ENCODE measurements at places on chromosomes 3 and 15.

DNA sequence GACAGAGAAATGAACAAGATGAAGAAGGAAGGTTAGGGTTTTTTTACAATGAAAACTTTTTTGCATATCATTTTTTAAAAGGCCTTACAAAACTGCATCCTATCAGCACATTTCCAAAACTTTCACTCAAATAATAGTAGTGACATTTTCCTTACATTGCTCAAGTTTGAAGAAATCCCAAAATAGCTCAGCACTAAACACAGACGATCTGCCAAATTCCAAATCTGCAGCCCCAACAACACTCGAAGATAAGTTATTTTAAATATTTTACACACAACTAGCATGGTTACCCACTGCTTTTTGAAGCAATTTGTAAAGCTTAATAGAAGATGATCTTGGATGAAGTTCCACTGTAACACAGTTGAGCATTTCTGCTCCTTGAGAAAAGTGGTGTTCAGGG, 535.6 kb upstream of the ALCAM start:
- DNase-seq: no peak

DNA sequence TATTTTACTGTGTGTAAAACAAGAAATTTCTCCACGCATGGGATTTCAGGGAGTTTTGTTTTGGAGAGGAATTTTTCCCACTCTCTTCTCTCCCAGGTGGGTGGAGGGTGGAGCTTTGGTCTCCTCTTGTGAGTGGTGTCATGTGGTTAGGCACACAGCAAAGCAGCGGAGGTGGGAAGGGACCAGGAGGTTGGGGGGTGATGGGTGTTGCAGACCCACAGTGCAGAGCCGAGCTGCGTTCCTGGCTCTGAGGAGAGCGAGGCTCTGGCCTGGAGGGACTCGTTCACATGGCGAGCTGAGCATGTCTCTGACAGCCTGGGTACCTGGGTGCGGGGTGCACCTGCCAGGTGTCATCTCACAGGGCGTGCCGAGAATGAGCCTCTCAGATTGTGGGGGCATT, 87.8 kb downstream of the RYR3 start:
- DNase-seq: no peak

DNA sequence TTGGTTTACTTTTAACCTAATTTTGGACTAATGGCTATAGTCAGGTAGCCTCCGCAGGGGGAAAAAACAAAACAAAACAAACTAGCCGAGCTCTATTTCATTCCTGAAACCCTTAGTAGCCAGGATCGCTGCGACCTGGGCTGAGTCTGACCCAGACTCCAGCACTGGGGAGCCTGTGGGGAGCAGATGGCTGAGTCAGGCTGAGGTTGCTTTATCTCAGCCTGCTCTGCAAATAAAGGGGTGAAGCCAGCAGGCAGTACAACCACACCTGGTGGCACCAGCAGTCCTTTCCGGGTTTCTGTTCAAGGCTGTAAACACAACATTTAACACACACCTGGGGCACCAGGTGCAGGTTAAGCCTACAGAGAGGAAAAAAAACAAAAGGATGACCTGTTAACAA, 27.3 kb downstream of the ABHD2 start:
- peak; percentile 93 for DNase-seq

DNA sequence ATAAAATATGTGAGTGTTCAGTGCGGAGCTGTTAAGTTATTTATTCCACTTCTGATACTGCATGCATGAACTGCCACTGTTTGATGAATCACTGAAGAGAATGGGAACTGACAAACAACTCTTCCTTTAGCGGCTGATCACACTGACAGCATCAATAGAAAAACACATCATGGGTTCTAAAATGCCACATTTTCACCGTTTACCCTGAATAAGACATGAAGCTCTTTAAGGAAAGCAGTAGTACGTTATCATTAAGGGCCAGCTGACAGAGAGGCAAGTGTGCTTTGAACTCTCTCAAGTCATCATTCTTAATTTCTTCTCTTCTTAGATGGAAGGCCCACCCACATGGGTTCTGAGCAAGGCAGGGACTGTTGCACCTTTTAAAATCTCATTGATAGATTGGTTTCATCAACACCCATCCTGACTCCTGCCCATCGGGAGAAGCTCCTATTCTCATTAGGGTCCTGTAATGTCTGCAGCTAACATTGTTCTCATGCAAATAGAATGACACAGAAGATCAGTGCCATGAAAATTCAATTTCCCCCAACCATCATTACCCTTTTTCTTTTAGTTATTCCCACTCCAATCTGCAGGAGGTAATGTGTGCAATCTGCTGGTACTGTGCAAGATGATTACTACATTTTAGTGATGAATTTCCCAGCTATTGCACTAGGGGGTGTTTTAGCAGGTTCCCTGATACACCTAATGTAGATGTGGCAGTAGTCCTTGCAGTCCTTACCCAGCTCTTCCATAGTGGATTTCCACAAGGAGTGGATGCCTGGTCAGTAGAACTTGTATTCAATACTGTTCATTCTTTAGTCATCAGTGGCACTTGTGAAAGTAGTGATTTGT, 119.1 kb downstream of the ROBO2 start:
- no peak for DNase-seq

DNA sequence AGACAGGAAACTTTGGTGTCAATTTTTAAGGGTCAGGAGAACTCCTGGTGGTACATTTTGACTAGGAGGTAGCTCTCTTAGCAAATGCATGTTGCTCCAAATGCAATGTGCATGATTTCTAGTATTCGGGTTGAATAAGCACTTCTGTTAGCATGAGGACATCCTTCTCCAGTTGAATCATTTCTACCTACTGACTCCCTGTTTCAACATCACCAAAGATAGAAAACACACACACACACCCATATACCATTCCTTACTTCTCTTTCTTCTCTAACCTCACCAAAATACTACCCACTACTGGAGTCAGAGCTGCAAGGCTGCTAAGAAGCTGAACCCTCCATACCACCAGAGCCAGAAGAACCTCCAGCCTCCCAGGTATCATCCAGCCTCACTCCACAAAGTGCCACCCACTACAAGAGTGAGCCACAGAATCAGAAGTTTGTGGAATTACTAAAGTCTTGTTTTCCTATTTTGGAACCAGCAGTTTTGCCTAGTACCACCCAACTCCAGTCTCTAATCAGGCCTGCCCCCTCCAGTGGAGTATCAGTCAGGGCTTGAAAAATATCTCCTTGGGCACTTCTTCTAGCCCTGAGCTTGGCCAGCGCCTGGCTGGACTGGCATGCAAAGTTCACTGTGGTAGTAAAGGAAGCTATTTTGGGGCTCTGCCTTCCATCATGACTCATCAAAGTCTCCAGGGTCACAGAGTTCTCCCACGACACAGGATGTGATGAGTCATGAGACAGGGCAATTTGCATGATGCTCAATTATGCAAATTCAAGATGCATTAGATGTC, 110.3 kb downstream of the CYP19A1 start:
- no peak for DNase-seq

DNA sequence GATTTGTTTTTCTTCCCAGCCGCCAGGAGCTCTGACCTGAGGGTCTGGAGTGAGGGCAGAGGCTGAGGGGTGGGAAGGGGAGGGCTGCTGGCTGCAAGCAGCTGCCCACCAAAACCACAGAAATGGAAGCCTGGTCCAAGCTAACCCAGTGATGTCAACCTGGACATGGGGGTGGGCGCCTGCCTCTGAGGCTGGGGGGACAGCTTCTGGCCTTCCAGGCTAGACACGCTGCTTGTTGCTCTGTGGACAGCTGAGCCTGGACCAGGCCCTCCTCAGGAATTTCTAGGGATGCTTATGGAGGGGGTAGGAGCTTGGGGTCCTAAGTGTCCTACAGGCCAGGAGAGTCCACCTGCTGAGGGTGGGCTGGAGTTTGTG, 21.4 kb downstream of the PSTPIP1 start:
- no peak for DNase-seq

DNA sequence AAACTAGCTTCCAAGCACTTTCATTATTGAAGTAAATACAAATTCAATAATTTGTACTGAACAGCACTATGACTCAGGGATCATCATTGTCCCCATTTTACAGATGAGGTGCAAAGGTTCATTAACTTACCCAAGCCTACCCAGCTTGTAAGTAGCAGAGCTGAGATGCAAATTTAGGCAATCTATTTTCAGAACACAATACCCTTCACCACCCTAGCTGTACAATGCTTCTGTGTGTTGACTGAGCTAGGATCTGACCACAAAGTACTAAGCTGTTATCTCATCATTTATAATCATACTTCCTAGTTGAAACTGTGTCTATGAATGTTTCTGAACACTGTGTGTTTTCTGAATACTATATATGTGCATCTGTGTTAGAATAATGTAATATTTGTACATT, 3.2 kb upstream of the ILDR1 start:
- DNase-seq: no peak

DNA sequence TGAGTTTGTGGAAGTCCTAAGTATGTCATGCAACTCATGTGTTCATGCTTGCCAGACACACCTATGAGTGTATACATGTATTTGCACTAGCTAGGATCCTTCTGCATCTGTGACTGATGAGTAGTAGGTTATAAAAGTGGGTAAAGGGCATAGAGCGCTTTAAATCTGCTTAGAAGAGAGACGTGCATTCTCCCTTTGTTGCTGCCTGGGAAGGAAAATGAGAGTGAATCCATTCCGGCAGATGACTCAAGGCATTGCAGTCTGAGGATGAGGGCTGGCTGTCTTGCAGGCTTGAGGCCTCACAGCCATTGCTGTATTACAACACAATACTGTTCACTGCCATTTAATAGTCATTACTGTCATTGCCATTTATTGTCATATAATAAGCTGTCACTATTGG, 120.8 kb upstream of the UMPS start:
- no peak for DNase-seq

DNA sequence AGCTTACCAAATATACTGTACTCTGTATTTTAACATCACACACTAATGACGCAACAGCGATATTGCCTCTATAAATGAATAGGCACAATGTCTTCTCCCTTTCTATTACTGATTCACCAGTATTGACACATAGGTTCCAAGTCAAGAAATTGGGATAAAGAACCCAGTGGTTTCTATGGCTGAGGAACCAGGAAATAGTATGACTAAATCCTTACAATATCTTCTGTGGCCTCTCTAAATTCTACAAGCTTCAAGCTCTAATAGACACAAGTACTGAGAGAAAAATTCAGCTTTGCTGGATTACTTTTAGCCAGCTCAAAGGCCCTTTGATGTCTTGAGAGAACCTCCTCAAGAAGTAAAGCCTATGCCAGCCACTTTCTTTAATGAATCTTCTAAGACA, 162.5 kb downstream of the DPH6 start:
- DNase-seq: no peak

DNA sequence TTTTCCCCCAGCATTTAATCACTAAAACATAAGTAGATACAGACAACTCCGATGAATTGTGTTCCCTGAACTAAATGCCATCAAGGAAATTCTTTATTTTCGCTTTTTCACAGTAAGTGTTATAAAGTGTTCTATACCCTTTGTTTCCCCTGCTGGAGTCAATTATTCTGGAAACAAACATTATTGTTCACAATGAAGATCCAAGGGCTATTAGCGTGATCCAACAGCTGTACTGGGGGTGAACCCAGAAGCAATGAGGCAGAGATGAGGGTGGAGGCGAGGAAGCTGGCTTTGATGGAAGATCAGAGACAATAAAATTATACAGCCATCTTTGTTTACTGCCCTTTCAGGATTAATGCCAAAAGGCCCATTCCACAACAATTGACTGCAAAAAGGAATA, 250.3 kb upstream of the IGF1R start:
- DNase-seq: no peak

DNA sequence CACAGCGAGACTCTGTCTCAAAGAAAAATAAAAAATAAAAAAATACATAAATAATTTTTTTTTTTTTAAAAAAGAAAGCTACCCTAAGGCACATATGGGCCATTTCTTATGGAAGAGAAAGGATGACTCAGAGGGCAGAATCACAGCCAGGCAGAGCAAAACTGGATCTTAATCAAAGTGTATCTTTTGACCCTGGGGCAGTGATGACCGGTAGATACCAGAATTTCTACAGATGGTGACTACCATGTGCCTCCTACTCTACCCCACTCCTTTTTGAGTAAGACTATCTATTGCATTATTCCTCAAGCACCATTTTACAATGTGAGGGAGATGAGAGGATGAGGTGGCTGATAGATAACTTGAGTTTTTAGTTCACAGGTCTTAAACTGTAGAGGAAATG, 26.0 kb downstream of the TARS3 start:
- no peak for DNase-seq

- no peak for DNase-seq
Measured at GRCh38 chr3:26588931-26589330, 33.6 kb upstream of the LRRC3B start.

DNA sequence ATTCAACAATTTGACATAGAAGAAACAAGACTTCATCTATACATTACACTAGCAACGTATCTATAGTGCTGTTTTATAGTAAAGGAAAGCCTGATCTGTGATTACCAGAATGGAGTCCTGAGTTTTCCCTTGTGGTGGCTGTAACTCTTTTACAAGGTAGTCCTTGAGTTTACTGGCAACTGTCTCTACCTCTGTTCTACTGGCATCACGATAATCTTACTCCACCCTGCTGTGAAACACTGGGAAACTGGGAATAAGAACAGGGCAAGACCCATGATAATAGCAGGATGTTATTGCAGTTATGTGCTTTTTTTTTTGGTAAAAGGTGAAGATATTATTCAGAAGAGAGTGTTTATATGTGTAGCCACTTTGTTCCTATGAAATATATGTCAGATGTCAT, 12.4 kb upstream of the HHLA2 start:
- no peak for DNase-seq

DNA sequence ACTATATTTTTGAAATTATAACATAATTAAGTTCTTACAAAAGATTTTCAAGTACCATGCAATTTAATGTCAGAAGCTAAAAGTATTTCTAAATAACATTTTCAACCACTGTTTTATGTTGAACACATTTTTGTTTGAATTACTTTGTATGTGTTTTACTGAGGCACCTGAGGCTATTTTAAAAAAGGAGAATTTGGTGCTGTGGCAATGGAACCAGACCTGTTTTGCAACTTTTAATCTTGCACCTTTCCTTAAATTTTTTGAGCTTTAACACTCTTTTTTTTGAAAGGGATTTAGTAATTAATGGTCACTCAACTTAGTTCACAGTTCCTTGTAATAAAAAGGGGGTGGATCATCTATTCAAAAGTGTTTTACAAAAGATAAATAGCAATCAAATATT, 561.6 kb downstream of the ZBBX start:
- no peak for DNase-seq

GRCh38 chr15:99180086-99180963, 69.1 kb downstream of the TTC23 start:
- no peak for DNase-seq

DNA sequence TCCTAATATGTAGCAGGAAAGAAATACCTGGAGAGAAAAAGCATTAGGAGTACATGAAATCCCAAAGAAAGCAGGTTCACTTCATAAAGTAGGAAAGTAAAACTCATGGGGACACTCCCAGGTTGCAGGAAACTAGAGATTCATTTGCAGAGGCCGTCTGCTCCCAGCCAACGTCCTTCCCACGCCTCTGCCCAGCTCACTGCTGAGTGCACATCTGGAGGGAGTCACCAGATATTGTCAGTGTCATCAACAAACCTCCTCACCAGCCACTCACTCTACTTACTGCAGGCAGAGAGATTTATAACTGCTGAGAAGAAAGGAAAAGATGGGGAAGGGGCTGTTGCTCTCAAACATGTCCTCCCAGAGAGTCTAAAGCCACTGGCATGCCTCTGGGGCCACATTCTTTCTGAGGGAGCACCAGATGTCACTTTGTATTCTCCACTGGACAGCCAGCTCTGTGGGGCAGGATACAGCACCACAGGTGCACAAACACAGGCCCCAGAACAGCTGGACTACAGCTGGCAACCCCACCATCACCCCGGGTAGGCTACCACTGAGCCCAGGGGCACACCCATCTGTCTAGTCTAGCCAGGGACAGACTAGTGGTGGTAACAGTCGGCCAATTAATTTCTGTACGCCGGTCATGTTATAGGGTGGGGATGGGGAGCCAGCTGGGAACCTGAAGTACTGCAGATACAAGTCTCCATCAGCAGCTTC, 64.5 kb downstream of the NPTN start:
- DNase-seq: no peak
